ENCODE measurements at places on chromosomes 16 and 17.

DNA sequence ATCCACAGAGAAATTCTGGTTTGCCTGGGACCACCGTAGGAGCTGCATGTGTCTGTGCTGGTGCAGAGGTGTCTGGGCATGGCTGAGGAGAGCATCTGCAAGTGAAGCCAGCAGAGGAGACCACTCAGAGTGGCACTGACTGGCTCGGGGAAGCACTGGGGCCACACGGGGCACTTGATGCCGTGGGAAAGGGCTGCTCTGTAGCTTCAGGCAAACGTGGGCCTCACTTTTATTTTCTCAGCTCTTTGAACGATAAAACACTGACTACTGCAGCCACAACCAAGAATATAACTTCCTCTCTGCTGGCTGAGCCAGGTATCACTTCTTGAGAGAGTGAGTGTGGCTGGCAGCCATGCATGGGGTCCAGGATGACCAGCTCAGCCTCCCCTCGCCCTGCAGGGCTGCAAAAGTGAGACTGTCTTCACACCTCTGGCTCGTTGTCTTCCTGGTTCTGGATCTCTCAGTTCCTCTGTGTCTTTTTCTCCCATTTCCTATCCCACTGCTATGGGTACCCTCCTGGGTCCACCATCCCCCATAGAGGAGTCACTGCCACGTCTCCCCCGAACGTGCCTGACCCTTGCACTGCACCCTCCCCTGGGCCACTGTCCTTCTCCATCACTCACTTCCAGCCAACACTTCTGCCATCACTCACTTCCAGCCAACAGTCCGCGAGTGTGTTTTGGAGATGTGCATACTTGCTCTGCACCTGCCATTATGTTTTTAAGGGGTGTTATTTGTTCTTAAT lies 201.4 kb upstream of the CHMP6 start:
- DNase-seq: no peak

- no peak for DNase-seq
These were observed 69.6 kb upstream of the ENDOV start for GRCh38 chr17:80345321-80345720.

GRCh38 chr17:59441464-59442096 lies 110.1 kb downstream of the YPEL2 start:
- DNase-seq: no peak

- no peak for DNase-seq
These were observed 18.7 kb downstream of the SREBF1 start for GRCh38 chr17:17818088-17818526.

GRCh38 chr16:82389956-82390650 lies 220.1 kb upstream of the MPHOSPH6 start:
- DNase-seq: peak; percentile 52

DNA sequence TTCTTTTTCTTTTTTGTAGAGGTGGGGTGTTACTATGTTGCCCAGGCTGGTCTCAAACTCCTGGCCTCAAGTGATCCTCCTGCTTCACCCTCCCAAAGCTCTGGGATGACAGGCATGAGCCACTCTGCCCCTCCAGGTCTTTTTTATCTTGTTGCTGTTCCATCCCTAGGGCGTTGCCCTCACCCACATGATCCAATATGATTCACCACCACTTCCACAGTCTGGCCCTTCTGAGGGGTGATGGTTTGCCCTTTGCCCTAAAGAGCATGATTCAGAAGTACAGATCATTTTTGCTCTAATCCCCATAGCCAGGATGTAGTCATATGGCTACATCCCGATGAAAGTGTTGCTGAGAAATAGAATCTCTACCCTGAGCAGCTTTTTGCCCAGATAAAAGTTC lies 18.8 kb downstream of the STX4 start:
- DNase-seq: no peak

- no peak for DNase-seq
These were observed 446.1 kb downstream of the SOX9 start for GRCh38 chr17:72566671-72567484.

DNA sequence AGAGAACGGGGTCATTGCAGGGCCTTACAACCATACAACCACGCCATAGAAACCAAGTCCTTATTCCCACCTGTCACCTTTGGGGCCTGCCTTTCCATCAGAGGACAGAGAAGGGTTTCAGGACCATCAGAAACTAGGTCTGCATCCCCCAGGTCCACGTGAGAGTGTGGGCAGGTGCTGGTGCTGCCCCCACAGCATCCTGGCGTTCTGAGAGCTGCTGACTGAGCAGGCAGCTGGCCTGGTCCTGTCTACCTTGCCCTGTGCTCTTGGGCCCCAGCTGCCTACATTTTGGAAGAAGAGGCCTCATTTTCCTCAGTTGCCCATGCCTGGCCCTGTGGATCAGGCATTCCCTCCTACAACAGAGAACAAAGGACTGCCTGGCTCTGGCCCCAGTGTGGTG lies 21.6 kb downstream of the ZNF276 start:
- no peak for DNase-seq

DNA sequence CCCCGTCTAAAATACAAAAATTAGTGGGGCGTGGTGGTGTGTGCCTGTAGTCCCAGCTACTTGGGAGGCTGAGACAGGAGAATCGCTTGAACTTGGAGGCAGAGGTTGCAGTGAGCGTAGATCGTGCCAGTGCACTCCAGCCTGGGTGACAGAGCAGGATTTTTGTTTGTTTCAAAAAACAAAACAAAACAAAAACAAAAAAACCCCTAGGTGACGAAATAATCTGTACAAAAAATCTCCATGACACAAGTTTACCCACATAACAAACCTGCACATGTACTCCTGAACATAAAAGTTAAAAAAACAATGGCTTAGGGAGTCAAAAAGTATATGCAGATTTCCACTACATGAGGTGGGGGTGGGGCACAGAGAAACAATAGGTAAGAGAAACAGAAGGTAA lies 140.5 kb upstream of the ASIC2 start:
- no peak for DNase-seq

GRCh38 chr17:78069695-78070094 lies 58.9 kb downstream of the TMC6 start:
- DNase-seq: no peak

- DNase-seq: no peak
These were observed 84.3 kb downstream of the PRKCA start for GRCh38 chr17:66386498-66387351.

DNA sequence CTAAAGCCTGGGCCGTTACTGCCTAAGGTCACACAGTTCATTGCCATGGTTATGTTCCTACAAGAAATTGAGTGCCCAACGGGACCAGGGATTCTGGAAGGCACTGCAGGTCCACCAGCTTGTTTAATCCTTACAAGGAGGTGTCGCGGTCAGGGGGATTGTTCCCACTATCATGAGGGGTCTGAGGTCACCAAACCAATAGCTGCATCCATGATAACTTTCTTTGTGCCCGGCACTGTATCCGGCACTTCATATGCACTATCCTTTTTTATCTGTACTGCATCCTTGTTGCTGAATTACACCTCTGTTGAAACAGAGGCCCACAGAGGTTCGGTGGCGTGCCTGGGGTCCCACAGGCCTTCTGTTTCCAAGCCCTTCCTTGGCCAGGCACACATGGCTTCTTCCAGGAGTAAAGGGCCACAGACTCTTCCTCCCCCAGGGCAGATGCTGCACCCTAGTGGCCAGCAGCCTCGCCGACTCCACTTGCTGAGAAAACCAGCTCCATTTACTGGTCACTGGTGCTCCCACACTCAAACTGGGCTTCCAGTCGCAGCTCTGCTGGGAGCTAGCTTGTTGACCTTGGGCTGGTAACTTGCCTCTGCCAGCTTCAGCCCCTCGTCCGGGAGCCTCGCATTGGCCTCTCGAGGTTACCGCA lies 82.0 kb upstream of the PLCG2 start:
- DNase-seq: no peak

All from femur (tissue), 1 donor.